Endodermal cell (in vitro differentiated cells): ENCODE measurements at places on chromosomes 6 and 20. TPM values are rescaled to one million over a fixed set of nuclear protein-coding genes. Genes with fewer than 3 reads are reported as not detected.

The SAMD3 gene
- total RNA-seq, result 43.4 and 44.8 TPM in 2 replicates

The CRISP3 gene
- total RNA-seq, result not detected in 3 replicates

The SLC35A1 gene
- 10.6 and 10.9 TPM in 2 replicates for total RNA-seq

The FABP7 gene
- total RNA-seq, result 1.9 to 3.9 TPM (median 3.4 TPM) in 3 replicates
